Thoracic aorta (tissue), 2 donors: ENCODE measurements at places on chromosomes 2 and 18. TPM values are rescaled to one million over a fixed set of nuclear protein-coding genes. Genes with fewer than 3 reads are reported as not detected.

- no peak for DNase-seq
Observed at GRCh38 chr2:240569523-240569997, 1.3 kb downstream of the RNPEPL1 start.

- DNase-seq, result no peak
Observed at GRCh38 chr2:49796266-49796665, 642.0 kb upstream of the FSHR start.

DNA sequence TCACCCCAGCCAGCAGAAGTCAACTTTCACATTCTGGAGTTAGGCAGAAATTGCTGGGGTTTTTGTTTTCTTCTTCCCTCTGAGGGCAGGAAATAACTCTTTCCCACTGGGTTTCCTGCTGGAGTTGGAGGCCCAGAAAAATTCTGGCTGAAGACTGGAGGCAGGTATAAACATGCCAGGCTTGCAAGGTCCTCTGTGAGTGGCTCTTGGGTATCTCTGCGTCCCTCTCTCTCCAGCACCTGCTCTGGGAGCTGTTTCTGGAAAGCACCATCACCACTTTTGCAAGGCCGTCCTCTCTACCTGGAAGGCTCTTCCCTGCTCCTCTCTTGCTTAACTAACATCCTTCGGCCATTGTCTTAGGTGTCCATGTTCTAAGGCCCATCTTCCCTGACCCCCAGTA, 91.0 kb downstream of the MCFD2 start:
- DNase-seq, result no peak

DNA sequence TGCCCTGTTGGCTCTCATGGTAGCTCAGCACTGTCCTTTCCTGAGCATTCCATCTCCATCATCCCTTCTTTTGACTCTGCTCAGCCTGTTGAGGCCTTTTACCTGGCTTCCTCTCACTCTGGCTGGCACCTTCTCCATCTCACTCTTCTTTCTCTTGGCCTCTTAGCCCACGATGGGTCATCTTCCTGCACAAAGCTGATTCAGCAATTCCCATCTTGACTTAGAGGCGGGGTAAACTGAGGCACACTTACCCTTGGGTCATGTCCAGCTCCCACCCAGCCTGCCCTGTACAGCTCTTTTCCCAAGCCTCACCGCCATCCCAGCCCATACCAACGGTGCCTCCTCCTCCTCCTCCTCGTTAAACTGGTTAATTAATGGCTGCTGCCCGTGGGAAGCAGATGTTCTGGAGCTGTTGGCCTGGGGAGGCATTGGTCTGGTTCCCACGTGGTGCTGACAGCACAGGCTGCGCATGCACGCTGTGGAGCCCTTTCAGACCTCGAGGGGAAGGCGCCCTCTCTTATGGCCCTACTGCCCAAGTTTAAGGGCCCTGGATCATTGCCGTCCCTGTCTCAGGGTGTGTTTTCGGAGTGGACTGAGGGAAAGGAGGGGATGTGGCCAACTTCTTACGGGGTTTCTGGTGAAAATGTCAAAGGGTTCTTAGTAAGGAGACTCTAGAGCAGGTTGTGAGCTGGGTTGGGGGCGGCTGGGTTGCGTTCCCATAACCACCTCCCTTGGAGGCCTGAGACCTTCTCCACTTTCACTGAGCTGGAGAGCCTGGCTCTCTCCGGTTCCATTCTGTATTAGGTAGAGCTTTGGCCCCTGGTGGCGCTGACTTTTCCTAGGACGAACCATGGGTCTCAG, 10.9 kb downstream of the WNT10A start:
- DNase-seq, result no peak

GRCh38 chr2:47196046-47196445, 40.9 kb upstream of the STPG4 start:
- no peak for DNase-seq

GRCh38 chr2:10144771-10145518, 22.4 kb downstream of the RRM2 start:
- DNase-seq, result no peak

DNA sequence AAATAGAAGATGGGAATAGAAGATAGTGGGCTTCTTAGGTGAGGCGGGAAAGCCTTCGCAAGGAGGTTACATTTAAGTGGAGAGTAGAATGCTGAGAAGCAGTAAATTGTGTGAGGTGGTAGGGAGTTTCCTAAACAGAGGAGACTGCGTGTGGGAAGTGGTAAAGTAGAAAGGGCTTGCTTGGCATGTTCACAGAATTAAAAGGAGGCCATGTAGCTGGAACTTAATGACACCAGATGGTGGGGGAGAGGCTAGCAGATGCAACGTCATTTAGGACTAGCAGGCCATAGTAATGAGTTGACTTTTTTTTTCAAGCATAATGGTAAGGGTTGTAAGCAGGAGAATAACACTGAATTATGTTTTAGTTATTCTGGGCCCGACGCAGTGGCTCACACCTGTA, 13.0 kb upstream of the RTN4 start:
- no peak for DNase-seq

- no peak for DNase-seq
Observed at GRCh38 chr2:97983698-97984097, 12.1 kb downstream of the TMEM131 start.

- no peak for DNase-seq
Observed at GRCh38 chr2:40325116-40325515, 126.8 kb downstream of the SLC8A1 start.

Gene GPBAR1
- total RNA-seq, result 4.2 TPM

DNA sequence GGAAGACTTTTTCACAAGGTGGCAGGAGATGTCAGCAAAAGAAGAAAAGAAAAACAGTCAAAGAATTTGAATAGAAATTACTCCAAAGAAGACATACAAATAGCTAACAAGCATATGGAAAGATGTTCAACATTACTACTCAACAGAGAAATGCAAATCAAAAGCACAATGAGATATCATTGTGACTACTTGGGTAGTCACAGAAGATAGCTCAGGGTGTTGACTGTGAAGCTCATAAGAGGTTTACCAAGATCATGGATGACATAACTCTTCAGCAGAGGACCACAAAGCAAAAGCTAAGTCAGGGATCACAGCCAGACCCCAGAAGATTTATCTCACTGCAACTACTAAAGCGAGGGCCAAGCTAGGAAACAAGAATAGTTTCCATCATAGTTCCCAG, 53.0 kb upstream of the TANK start:
- DNase-seq, result no peak

- DNase-seq, result no peak
Observed at GRCh38 chr2:72993147-72993932, 76.0 kb downstream of the EMX1 start.

DNA sequence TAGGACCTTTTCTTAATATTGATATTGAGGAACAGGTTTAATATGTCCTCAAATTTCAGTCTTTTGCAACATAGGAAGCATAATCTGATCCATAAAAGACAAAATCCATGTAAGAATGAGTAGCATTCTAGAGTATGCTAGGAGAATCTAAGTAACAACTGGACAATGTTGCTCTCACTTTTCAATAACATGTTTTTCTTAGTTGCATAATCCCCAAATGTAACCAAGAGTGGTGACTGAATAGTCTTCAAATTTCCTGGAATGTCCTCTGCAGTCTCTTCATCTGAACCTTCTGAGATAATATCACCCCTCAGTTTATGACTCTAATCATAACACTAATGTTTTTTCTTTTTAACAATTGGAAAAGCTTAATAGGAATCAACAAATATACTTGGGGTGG, 110.0 kb upstream of the ZEB2 start:
- DNase-seq, result no peak

Gene DDX18
- total RNA-seq, result 67.9 TPM

DNA sequence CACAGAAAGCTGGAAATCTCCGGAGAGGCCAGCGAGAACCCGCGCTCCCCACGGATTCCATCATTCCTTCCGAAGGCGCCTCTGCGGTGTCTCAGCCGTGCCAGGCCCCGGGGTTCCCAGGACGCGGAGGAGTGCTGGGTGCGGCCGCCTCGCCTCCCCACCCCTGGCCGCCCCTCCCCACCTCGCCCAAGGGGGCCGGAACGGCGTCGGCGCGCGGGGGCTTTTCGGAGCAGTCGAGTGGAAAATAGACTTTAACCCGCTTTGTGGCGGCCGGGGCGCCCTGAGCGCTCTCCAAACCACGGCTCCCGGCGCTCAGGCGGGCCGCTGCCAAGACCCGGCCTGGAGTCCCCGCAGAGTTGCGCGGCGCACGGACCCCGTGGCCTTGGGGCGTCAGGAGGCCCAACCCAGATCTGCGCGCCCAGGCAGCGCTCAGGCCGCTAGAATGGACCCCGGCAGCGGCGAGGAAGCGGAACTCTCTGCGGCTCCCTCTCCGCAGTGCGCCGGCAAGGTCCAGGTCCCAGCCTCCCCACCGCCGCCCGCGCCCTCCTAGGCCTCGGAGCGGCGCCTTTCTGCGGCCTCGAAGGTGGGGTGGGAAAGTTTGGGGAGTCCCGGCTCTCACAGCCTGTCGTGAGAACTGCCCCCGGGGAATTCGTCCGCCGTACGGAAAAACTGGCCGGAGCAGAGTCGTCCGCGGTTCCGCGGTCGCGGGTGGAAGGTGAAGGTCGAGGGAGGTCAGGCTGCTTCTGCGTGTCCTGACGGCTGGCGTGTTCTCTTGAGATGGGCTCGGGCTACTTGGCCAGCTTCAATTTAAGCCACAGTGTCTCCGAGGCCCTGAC, 1.2 kb upstream of the EMX1 start:
- no peak for DNase-seq

- DNase-seq, result peak; percentile 98
Observed at GRCh38 chr2:20617892-20618467, 32.9 kb downstream of the HS1BP3 start.

GRCh38 chr2:6434438-6434837, 431.3 kb downstream of the CMPK2 start:
- DNase-seq, result no peak
